ENCODE measurements at places on chromosomes 2 and 18.

DNA sequence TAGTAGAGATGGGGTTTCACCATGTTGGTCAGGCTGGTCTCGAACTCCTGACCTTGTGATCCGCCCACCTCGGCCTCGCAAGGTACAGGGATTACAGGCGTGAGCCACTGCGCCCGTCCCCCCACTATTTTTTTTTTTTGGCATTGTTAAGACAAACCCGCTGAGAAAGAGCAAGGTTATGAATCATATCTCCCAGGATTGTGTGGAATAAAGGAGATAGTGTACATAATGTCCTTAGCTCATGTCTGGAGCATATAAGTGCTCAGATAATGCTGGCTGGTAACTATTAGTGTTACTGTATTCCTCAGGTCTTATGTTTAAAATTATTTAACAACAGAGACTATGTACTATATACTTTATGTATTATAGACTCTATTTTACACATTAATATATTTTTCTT is 36.0 kb downstream of the TTC27 start:
- no peak for DNase-seq

- no peak for DNase-seq
Observed at GRCh38 chr2:65003037-65003436, 13.8 kb downstream of the SLC1A4 start.

- DNase-seq = no peak
Observed at GRCh38 chr2:10186868-10187535, 64.5 kb downstream of the RRM2 start.

- no peak for DNase-seq
Observed at GRCh38 chr2:239930871-239931771, 94.0 kb downstream of the NDUFA10 start.

GRCh38 chr2:48651158-48651790 is 33.6 kb downstream of the GTF2A1L start:
- DNase-seq = no peak

GRCh38 chr2:222294996-222295367 is 3.8 kb downstream of the PAX3 start:
- DNase-seq = no peak

- DNase-seq = no peak
Observed at GRCh38 chr2:236790963-236791362, 221.3 kb downstream of the ACKR3 start.

DNA sequence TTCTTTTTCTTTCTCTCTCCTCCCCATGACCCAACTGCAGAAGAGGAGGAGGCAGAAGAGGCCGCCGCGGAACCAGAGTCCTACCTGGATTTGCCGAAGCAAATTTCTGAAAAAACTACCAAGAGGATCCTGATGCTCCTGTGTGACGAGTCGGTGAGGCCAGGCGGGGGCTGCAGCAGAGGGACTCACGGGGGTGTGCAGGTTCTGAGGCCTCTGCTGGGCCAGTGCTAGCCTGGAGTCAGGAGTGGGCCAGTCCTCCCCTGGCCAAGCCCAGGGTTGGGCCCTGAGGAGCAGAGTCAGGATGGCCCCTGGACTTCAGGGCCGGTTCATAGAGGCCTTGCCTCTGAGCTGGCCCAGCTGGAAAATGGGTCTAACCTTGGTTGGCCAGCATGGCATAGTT is 29.3 kb downstream of the OTOF start:
- DNase-seq = no peak

- DNase-seq = no peak
Observed at GRCh38 chr2:26668856-26669750, 23.4 kb upstream of the KCNK3 start.

DNA sequence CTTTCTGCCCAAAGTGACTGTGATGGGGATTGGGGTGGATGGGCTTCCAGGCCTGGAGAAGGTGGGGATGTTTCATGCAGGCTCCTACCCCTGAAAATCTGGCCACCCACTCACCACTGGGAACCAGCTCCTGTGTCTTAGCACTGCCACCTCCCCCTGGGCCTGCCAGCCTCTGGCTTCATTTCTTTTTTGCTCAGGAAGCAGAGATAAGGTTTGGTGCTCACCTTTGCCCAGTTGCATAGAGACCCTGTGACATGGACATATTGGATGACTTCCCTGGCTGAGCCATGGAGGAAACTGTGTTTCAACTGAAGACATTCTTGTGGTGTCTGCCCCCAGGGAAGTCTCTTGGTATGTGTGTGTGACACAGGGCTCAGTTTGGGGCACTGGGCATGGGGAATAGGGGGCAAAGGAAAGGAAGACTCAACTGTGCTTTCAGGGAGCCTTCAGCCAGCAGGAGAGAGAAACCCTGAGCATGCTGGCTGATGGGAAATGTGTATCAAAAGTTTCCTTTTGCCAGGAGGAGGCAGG is 16.7 kb downstream of the CTIF start:
- no peak for DNase-seq

- DNase-seq = no peak
Observed at GRCh38 chr2:176554101-176555048, 285.1 kb downstream of the MTX2 start.

DNA sequence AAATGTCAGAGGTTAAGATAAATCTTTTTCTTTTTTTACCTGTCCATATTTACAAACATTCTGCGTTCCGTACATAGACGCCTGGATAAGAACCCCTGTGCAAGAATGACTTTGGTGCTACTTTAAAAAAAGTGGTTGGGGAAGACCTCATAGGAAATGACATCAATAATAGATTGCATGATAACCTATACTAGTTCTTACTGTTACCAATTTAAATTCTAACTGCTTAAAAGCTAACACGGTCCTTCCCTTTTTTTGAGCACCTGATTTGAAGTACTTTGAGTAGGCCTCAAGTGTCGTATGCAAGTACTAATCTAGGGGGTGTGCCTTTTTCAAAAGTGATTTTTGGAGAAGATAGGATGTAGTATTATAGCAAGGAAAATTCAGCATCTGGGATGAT is 2.1 kb downstream of the SLC39A10 start:
- DNase-seq = peak; percentile 6

DNA sequence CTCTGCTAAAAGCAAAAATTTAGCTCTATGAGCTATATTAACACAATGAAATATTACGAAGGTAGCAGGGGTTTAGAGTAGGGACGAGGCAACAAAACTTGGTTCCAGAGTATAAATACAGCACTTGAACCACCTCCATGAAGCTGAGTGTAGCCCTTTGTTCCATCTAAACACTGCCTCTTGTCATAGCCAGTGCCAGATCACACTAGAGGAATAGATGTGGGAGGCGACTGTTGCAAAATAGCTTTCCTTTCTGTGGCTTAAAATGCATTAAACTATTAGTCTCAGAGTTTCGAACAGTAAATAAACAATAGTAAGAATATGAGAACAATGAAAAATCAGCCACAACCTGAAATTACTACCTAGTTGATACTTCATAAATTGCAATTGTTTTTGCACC is 29.8 kb downstream of the PIEZO2 start:
- no peak for DNase-seq

- no peak for DNase-seq
Observed at GRCh38 chr18:72700961-72701710, 157.0 kb upstream of the CBLN2 start.

DNA sequence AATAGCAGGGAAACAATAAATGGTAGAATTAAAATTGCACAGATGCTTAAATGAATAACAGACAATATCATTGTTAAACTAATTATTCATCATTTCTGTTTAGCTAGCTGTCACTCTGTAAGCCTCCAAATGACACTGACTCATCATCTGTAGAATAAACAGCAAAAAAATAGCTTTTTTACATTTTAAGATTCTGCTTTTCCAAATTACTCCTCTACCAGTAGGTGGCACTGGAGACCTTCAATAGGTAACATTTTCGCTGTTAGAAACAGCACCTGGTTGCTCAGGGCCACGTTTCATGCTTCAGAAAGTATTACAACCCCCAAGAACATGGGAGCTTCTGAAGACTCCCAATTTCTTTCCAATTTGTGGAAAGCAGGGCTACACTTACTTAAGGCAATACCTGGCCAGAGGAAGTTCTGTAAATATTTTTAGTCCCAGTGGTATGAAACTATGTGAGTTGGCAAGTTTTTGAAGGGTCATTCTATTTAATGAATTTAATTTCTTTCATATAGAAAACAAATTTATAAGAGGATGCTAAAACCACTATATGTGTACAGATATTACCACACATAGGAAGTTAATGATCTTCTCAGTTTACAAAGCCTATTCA is 45.4 kb downstream of the TTN start:
- DNase-seq = peak; percentile 8

DNA sequence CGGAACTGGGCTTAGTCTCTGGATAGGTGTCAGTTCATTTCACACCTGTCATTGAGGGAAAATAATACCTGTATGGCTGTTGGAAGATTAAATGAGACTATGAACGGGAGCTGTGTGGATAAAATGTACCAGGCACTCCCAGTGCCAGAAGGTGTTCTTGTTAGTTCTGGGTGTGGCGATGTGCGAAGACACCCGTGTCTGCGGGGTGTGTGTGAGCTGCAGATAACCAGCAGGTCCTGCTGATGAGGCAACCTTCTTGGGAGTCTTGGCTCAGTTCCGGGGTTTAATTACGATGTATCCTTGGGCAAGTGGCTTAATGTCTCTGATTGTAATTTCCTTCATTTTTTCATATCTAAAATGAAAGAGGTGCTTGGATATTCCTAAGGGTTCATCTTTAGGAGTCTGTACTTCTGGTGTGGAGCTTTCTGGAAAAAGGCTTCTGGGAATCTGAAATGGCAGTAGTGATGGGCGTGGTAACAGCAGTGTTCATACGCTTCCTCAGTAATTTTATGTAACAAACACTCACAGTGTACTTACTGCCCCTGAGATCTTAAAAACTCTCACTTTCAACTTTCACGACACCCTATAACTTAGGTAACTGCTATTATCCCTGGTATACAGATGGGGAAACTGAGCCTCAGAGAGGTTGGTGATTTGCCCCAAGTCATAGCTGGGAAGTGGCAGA is 35.0 kb downstream of the NEDD4L start:
- DNase-seq = no peak

All from effector CD4-positive, alpha-beta T cell (primary cell).